ENCODE measurements at places on chromosomes 2 and 18.

DNA sequence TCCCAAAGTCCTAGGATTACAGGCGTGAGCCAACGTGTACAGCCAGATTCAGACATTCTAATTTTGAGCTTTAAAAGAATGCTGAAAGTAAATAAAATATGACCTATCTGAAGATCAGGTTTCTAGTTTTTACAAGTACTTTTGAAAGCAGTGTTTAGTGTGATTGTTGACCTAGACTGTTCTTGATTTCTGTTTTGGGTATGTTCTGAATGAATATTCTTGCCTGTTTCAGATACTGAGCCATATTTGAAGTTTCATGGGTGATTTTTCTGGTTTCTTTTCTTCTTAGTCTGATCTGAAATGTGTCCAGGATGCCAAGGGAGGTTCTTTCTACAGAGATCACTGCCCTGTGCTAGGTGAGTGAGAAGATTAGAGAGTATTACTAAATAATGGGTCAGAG is 37.2 kb downstream of the MIB1 start:
- DNase-seq = no peak

GRCh38 chr2:24919506-24920097 is 435 bp downstream of the ADCY3 start:
- peak; percentile 36 for DNase-seq

GRCh38 chr2:27756544-27757498 is 14.7 kb upstream of the MRPL33 start:
- DNase-seq = peak; percentile 69

GRCh38 chr18:24397694-24398368 is at the start of gene OSBPL1A:
Gene OSBPL1A, minus strand, starts transcription at chr18:24397824. Its CDS starts 20,291 bp downstream, at chr18:24377533.
- peak; percentile 96 for DNase-seq

- no peak for DNase-seq
Observed at GRCh38 chr2:973129-973528, 22.5 kb downstream of the SNTG2 start.

GRCh38 chr2:167602122-167602521 is 645.3 kb downstream of the STK39 start:
- DNase-seq = no peak

DNA sequence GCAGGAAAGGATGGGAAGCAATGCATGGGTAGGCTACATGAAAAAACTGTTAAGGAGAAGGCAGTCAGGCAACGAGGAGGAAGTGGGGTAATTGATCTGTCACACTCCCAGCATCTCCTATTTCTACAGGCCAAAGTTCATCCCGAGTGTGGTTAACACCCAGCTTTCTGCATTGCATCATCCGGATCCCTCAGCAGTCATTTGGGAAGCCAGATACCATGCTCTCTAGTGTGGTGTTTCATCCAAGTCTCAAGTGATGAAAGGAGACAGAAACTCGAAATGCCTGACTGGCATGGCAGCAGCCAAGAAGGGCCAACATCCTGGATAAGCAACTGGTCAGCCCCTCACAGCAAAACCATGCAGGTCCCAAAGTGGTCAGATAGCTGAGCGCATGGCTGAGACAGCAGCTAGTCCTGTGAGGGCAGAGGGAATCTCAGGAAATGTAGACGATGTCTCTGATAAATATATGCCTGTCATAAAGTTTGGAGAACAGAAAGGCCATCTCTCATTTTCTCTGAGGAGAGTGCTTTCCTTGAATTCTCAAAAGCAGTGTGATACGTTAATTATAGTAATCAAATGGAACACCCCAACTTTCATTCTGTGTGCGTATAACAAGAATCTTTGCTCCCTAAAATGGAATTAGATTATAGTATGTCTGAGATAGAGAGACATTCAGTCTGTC is 24.8 kb upstream of the HNRNPA3 start:
- DNase-seq = no peak

GRCh38 chr2:55038428-55038827 is 11.8 kb downstream of the RTN4 start:
- no peak for DNase-seq

GRCh38 chr18:79818631-79819030 is 20.9 kb downstream of the KCNG2 start:
- DNase-seq = no peak

GRCh38 chr2:19868701-19869580 is 32.8 kb downstream of the TTC32 start:
- peak; percentile 37 for DNase-seq

GRCh38 chr2:234678711-234679110 is 181.8 kb upstream of the ARL4C start:
- DNase-seq = no peak

- peak; percentile 72 for DNase-seq
Observed at GRCh38 chr2:96470636-96471035, 34.5 kb downstream of the NEURL3 start.

- DNase-seq = no peak
Observed at GRCh38 chr2:164066095-164066494, 330.3 kb upstream of the FIGN start.

DNA sequence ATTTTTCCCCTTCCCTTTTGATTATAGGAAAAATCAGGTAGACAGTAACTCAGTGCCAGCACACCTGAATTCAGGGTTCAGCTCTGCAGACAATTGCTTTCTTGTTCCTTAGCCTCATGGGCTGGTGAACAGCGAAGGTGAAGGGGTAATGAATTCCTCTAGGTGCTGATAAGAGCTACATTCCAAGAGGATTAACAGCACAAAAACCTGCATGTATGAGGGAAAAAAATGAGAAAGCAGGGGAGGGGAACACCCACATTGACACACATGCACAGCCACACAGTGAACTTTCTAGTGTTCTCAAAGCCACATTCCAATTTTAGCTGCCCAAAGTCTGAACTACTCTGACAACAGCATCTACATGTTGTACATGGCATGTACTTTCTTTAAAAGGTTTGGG is 46.1 kb downstream of the SPATS2L start:
- DNase-seq = no peak

DNA sequence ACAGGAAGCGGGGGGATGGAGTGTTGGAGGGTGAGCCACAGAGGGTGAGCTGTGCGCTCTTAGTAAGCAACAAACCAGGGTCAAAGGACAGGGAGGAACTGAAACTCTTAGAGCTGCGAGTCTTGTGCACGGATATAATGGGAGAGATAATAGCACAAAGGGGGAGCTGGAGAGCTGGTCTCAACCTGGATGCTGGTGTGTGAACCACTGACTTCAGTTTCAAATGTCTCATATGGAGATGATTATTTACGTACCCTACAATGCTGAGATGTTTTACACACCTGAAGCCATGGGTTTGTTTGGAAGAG is 35.9 kb downstream of the PTGR3 start:
- DNase-seq = peak; percentile 64

- no peak for DNase-seq
Observed at GRCh38 chr2:120749506-120750431, 14.1 kb downstream of the GLI2 start.

DNA sequence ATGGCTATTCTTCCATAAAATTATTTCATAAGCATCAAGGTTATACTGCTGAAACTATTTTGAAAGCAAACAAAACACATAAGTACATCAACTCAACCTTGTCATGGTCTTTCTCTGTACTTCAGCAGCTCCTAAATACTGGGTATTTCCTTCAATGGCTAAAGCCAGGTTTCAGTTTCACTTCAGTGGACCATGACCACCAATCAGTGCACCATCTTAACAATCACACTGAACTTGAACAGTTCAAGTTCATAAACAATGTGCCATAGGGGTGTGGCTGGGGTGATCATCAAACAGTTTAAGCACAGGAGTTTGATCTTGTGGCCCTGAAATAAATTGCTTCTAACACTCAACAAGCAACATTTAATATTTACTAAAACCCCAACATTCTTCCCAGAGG is 124.1 kb upstream of the FIGN start:
- no peak for DNase-seq

GRCh38 chr2:8648441-8649213 is 33.2 kb upstream of the ID2 start:
- no peak for DNase-seq

GRCh38 chr2:73886357-73886756 is 6.5 kb upstream of the ACTG2 start:
- no peak for DNase-seq

- DNase-seq = no peak
Observed at GRCh38 chr18:33074125-33074524, 301.3 kb upstream of the KLHL14 start.

DNA sequence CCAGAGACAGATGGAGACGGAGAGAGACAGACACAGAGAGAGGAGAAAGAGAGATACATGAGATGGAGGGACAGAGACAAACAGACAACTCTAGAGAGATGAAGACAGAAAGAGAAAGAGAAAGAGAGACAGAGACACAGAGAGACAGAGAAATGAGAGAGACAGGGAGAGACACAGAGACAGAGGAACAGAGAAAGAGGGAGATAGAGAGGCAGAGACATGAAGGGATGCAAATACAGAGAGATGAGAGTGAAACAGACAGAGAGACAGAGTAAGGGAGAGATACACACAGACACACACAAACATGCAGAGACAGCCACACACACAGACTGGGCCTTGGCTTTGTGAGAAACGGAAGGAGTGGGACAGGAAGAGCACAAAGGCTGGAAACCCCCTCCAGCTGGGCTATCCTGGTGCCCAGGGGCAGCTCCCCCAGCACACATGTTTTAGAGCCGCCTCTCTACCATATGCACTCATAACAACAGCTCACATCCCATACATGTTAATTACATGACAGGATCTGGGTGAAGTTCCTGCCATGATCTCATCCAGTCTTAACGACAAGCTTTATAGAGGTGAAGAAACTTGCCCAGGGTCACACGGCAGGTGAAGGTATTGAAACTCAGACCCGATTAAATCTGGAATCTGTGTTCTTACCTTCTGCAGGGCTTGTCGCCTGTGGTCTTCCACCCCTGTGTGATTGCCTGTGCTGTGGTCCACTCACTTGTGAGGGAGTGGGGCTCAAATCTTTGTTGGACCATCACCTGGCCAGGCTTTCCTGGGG is 32.4 kb downstream of the IL18R1 start:
- DNase-seq = no peak

- DNase-seq = no peak
Observed at GRCh38 chr2:197266477-197266876, 44.1 kb downstream of the ANKRD44 start.

DNA sequence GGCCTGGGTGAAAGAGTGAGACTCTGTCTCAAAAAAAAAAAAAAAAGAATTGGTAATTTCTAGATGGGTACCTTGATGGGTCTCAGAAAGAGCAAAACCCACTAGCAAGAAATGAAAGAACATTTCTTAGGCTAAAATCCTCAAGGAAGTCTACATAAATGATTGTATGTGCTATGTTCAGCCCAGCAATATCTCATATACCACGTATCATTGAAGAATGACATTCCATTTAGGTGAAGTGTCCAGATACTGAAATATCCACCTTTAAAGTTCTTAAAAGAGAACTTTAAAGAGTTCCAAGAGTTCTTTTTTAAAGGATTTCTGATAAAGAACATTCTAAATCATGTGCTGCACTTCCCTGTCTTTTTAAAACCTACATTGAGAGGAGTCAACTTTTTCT is 19.2 kb downstream of the NRP2 start:
- no peak for DNase-seq

- DNase-seq = no peak
Observed at GRCh38 chr2:175318542-175318941, 137.0 kb upstream of the ATP5MC3 start.

DNA sequence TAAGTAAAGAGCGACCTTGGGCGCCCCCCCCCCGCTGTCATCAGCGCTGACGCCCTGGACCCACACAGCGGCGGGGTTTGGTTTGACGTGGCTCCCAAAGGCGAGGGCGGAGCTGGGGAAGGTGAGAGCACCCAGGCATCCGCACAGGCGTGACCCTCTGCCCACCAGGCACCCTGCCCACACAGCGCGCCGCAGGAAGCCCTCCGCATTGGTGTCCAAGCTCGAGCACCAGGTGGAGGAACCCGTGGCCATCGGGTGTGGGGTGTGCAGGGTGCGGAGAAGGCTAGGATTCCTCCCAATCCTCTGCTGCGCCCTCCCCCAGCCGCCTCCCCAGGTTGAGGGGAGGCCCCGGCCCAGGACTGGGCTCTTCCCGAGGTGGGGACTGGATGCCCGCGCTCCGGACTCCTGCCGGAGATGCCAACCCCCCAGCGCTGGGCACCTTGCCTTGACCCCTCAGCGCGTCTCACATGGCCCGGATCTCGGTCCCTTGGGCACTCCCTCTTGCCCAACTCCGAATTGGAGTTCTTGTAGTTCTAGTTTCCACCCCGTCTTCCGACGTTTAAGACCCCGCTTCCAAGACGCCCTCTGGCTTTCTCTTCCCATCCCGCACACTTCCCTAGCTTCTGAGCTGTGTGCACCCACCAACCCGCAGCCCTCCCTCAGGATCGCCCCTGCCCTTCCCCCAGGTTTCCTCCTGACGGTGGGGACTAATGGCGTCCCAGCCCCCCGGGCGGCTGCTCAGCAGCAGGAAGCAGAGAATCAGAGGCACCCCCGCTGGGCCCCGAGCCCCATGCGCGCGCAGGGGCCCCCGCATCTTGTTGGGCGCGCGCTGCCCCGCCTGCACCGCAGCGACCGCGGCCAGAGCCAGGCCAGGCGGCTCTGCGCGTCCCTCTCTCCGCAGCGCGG is 25.9 kb upstream of the RESP18 start:
- peak; percentile 25 for DNase-seq

GRCh38 chr2:140376686-140377085 is 1596.5 kb upstream of the NXPH2 start:
- DNase-seq = no peak

DNA sequence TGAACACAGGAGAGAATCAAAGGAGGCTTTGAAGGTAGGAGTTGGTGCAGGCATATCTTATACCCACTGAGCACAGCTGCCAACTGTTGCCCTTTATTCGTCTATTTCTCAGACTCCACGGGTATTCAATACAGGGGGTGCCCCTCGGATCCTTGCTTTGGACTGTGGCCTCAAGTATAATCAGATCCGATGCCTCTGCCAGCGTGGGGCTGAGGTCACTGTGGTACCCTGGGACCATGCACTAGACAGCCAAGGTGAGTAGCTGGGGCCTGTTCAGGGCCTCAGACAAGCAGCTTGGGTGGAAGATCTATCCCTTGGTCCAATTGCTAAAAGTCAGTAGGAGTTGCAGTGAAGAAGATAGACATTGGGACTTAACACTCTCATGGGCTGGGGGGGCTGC is 5.2 kb downstream of the CAD start:
- no peak for DNase-seq

- no peak for DNase-seq
Observed at GRCh38 chr18:73118121-73118816, 250.5 kb upstream of the NETO1 start.

DNA sequence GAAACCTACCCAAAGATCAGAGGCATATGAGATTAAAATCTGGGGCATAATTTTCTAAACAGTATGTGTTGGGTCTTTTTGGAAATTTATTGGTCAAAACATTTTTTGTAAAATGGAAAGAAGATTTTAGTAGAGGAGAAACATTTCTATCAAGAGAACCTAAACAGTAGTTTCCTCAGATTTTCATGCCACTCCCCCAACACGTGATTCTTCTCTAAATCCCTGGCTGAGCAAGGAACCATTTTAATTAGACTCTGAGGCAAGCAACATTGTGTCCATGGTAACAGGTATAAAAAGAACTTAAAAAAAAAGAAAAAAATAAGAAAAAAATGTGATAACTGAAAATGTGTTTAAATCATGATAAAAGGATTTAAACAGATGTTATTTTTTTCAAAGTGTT is 1105.2 kb upstream of the ZEB2 start:
- no peak for DNase-seq

Data from suppressor macrophage treated with lipopolysaccharide for 1 hour (primary cell).